Endothelial cell of umbilical vein (primary cell): ENCODE measurements at places on chromosomes 3 and 15. TPM values are rescaled to one million over a fixed set of nuclear protein-coding genes. Genes with fewer than 3 reads are reported as not detected.

DNA sequence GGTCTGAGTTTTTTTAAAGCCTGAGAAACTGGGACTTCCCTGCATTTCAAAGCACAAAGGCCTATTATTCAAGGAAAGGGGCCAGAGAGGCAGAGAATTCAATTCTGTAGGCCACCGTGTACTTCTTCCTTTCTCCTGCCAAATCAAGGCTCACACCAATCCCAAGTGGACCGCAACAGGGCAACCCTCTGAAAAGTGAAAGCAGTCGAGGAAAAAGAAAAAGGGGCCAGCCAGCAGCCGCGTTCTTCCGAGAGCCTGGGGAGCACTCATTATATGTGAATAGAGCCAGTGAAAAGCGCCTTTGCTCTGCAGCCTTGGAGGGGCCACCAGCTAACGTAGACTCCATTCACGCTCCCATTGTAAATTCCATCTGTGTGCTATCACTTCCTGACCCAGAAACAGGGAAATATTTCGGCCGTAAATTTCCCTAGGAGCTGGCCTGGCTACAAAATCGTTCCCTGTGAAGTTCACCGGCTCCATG is 45.9 kb upstream of the THUMPD3 start:
- H3K27me3 ChIP-seq, result no peaks in the 10 kb centered on the region
- no peaks in the 10 kb centered on the region for H3K36me3 ChIP-seq
- no peak overlapping the region for H3K4me3 ChIP-seq
- peaks cover 11% of the 10 kb centered on the region for H3K4me1 ChIP-seq
- DNase-seq, result peak; percentile 81

DNA sequence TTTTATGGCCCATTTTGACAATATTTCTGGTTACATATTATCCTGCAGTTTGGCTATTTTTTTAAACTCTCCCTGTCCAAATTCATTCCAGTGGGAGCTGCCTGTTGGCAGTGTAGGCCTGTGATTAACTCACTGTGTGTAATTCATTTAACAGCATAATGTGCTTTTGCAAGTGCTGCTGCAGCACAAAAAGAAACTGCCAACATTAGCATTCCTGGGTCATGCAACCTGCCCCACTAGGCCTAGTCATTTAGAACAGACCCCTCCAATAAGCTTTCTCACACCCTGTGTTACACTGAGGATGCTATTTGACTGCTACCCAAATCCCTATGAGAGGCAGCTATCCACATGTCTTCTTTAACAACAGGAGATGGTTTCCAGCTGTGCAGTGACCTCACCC is 251.2 kb upstream of the UBE2E2 start:
- no peaks in the 10 kb centered on the region for H3K36me3 ChIP-seq
- no peak overlapping the region for H3K4me3 ChIP-seq

GRCh38 chr3:45628746-45629145 is 34.2 kb downstream of the LIMD1 start:
- no peaks in the 10 kb centered on the region for H3K36me3 ChIP-seq
- no peak overlapping the region for H3K27ac ChIP-seq
- H3K4me1 ChIP-seq, result peaks cover 19% of the 10 kb centered on the region
- no peak overlapping the region for H3K4me3 ChIP-seq

Gene HRG
- not detected in 2 replicates for total RNA-seq

GRCh38 chr15:73873889-73874511 is 636 bp downstream of the TBC1D21 start:
- H3K27ac ChIP-seq, result no peak overlapping the region
- H3K4me1 ChIP-seq, result peaks cover 8% of the 10 kb centered on the region
- peak; percentile 60 for DNase-seq
- H3K4me3 ChIP-seq, result no peak overlapping the region
- H3K27me3 ChIP-seq, result peaks cover 11% of the 10 kb centered on the region
- H3K36me3 ChIP-seq, result no peaks in the 10 kb centered on the region
